ENCODE measurements at places on chromosomes 2 and 18. TPM values are rescaled to one million over a fixed set of nuclear protein-coding genes. Genes with fewer than 3 reads are reported as not detected.

DNA sequence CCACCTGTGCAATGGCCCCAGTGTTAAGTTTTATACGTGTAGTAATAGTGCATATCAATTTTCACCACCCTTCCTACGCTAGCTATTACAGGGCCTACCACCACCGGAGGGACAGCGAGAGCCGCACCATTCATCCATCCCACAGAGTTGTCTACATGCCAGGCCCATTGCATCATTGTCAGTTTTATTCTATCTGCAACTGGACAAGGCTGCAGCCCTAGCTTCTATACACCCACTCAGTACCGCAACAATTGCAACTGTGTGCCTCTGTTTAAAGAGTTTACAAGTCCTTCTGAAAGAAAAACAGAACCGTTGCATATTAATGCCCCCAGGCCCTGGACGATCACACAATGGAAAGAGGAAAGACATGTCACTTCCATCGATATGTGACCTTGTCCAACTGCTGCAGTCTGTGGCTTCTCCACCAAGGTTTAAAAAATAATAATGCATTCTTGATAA, 58.6 kb downstream of the ZEB2 start:
- no peak for DNase-seq

The CPSF3 gene
- total RNA-seq, result 73.2 TPM

The PNPT1 gene
- 54.3 TPM for total RNA-seq

- DNase-seq, result no peak
These were observed 85.4 kb upstream of the CHST9 start for GRCh38 chr18:27270508-27270907.

The RAB12 gene
- 17.2 TPM for total RNA-seq

DNA sequence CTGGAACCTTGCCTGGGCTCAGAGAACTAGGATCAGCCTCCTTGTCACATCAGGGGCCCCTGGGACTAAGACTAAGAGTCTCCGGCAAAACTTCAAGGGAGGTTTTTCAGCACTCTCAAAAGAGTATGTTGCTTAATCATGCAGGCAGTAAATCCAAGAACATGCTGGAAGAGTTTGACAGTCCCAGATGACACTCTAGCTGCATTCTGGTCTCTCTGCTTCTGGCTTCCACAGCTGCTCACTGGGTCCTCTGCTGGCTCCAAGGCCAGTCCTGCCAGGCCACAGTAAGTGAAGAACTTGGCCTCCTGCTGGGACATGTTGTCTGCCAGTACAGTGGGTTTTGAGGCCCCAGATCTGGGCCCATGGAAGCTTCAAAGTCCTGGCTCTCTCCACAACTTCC, 45.2 kb upstream of the IL1RL1 start:
- no peak for DNase-seq

GRCh38 chr18:46693996-46694395, 37.0 kb upstream of the LOXHD1 start:
- no peak for DNase-seq

The IL1B gene
- total RNA-seq, result not detected

- no peak for DNase-seq
These were observed 1.5 kb downstream of the ZNF532 start for GRCh38 chr18:58866066-58866772.

- DNase-seq, result no peak
These were observed 7.6 kb downstream of the FAM168B start for GRCh38 chr2:131085646-131086045.

The NPPC gene
- total RNA-seq, result 0.41 TPM

DNA sequence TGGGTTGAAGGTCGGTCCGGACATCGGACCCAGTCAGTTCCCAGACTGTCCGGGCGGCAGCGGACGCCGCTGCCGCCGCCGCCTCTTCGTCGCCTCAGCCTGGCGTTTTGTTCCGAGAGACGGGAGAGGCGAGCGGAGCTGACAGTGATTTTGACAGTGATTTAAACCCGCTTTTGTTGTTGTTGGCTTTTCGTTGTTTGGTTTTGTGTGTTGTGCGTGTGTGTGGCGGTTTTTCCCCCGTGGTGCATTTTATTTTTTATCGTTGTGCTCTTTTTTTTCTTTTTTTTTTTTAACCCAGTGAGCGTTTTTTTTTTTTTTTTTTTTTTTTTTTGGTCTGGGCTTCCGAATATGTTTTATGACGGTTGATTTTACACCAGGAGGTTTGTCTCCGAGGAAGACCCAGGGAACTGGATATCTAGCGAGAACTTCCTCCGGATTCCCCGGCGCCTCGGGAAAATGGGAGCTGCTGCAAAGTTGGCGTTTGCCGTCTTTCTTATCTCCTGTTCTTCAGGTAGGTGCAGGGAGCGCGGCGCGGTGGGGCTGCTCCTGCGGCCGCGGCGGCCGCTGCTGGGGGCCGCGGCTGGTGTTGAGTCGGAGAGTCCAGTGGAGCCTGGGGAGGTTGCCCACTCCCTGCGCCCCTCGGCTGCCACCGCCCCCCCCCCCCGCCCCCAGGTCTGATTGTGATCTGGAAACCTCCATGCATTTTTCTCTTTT, at the start of gene ACVR2A:
Gene ACVR2A (plus strand): TSS at position 333 of the 714 bp plus-strand sequence. CDS start 124 bp downstream, at position 457.
- DNase-seq, result peak; percentile 18

DNA sequence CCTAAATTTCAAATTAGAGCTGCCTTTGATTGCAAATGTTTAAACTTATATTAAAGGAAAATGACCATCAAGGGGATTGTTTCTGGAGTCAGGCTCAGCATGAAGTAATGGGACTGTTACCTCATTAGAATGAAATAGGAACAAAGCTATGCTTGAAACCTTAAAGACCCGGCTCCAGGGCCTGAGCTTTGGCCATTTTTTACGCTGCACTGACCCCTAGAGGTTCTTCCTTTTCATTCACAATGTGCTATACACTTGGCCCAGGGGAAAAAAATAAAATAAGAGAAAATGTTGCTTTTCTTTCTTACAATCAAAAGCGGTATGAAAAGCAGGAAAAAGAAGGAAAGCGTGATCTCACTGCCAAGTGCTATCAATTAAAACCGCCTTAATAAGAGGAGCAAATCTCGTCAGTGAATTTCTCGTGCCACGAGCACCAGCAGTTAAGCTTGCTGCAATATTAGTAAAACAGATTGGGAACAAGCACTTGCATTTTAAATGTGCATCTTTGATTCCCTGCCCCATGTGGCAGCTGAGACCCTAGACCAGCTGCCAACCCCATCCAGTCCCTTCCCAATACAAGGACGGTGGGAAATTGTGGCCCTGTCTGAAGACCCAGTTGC, 96.6 kb downstream of the MBD2 start:
- no peak for DNase-seq

DNA sequence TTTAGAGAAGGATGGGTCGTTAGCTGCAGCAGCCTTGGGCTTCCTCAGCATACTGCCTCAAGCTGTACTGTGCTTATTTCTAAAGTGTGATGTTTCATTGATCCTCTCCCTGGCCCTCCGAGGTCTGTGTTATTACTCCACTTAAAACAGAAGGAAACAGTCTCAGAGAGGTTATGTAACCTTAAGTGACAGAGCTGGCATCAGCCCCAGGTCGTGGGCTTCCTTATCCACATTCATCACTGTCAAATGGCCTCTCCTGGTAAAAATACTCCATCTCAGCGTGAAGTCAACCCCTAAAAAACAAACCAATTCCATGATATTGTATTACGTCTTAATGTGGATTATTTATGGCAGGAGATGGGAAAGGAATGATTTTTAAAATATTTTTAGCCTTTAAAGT, 153.3 kb upstream of the NOSTRIN start:
- DNase-seq, result no peak

The IL36B gene
- not detected for total RNA-seq

GRCh38 chr2:170717991-170718589, 3.0 kb downstream of the SP5 start:
- no peak for DNase-seq

The KYNU gene
- total RNA-seq, result not detected

GRCh38 chr18:35289727-35290093, 319 bp downstream of the ZSCAN30 start:
- no peak for DNase-seq

DNA sequence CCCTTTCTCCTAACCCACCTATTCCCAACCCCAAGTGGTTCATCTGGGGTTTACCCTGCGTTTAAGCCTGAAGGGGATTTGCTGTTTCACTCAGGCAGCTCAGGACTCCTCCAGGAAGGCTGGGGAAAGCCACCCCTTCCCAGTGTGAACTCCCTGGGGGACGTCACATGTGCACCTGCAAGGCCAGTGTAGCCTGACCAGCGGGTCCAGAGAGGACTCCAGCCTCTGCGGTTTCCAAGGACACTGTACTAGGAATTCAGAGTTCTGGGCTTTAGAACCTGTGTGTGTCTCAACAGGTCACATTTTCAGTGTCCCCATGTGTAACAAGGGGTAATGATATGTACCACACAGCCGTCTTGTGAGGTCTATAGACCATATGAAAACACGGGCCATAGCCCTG, 17.9 kb downstream of the EHD3 start:
- DNase-seq, result no peak

DNA sequence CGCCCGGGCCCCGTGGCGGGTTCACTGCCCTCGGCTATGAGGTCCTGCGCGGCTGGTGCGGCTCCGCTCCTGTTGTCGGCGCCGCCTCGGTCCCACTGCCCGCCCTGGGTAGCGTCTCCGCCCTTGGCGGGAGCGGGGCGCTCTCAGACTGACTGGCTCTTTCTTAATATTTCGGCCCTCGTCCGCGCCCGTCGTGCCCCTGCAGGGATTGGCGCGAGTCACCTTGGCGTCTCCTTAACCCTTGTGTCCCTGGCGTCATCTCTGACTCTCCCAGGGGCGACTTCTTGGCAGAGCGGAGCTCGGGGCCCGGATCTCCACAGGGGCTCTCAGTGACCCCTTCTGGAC, 1.3 kb downstream of the PTMA start:
- DNase-seq, result no peak

The EPB41L5 gene
- 0.94 TPM for total RNA-seq

- no peak for DNase-seq
These were observed 67.4 kb upstream of the GALNT5 start for GRCh38 chr2:157190151-157190550.

GRCh38 chr2:134154246-134154645, 99.6 kb upstream of the MGAT5 start:
- no peak for DNase-seq

DNA sequence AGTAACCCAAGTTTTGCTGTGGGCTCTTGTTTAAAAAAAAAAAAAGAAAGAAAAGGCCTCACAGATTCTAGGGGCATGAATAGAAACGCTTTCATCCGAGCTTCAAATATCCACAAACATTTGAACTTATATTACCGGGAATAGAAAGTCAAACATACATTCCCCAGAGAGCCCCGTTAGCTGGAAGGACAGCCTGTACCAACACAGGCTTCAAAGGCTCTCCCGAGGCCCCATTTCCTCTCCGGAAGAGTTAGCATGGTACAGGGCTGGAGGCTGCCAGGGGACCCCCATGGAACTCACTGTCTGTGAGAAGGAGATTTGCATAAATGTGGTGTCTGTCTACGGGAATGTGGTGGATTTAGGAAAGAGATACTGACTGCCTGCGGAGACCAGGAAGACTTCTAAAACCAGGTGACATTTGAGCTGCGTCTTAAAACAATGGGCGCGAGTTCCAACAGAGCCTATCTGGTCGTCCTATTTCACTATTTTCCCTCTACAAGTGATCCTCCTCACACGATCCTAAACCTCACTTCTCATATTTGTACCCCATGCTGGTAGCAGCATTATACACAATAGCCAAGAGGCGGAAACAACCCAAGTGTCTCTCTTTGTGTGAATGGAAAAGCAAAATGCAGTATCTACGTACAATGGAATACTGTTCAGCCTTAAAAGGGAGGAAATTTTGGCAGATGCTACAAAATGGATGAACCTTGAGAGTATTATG, 820 bp upstream of the MATN3 start:
- no peak for DNase-seq

DNA sequence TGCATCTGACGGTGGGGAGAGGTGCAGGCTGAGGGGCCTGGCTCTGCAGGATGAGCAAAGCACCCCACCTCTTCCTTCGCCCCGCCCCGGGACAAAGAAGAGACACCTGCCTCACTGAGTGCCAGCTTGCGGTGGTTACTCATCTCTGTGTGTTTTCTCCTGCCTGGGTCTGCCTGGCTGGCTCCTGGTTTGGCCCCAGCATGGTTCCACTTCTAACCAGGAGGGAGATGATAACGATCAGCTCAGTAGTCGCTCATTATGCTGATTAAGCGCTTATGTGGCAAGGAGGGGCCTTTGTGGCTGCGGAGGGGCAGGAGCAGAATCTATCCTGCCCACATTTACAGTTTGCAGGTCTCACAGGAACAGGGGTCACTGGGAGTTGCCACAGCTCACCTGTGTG, 68.7 kb upstream of the EDAR start:
- DNase-seq, result no peak

The CFAP210 gene
- total RNA-seq, result not detected

DNA sequence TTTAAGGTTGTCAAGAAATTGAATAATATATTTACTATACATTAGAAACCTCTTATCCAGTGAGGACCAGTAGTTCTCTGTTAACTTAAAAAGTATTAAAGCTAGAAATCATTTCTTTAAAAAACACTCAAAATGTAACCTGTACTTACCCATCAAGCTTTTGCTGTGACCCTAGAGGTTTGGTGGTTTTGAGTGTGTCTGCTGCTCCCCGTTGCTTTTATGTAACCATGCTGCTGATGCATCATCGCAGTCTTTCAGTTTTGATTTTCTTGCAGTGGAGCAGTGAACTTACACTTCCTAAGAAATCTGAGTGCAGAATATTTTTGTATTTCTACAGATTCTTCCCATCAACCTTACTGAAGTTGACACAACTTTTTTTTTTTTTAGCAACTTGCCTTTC, 34.2 kb downstream of the MRPS9 start:
- peak; percentile 15 for DNase-seq

The ACVR1C gene
- 0.57 TPM for total RNA-seq

GRCh38 chr2:179729966-179730365, 131.4 kb downstream of the ZNF385B start:
- no peak for DNase-seq

The GULP1 gene
- not detected for total RNA-seq

The CCDC102B gene
- total RNA-seq, result 1.2 TPM

The ALPG gene
- total RNA-seq, result not detected

The NT5DC4 gene
- not detected for total RNA-seq

DNA sequence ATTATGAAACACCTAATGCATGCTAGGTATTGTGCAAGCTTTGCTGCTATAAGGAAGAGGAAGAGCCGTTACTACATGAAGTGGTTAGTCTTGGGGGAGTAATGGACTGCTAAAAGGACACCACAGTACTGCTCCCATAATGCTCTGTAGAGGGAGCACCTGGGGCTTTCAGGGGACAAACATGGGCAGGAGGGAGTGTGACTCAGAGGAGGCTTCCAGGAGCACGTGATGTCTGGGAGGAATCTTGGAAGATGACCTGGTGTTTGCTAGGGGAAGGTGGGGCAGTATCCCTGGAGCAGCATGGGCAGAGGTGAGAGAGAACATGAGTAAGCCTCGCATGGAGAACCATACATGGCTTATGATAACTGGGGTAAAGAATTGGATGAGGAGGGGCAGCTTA, 18.8 kb downstream of the MAPK4 start:
- DNase-seq, result no peak

- no peak for DNase-seq
These were observed 90.3 kb downstream of the RPRM start for GRCh38 chr2:153388246-153388645.

- no peak for DNase-seq
These were observed 586.5 kb downstream of the EPHA4 start for GRCh38 chr2:220985561-220985960.

DNA sequence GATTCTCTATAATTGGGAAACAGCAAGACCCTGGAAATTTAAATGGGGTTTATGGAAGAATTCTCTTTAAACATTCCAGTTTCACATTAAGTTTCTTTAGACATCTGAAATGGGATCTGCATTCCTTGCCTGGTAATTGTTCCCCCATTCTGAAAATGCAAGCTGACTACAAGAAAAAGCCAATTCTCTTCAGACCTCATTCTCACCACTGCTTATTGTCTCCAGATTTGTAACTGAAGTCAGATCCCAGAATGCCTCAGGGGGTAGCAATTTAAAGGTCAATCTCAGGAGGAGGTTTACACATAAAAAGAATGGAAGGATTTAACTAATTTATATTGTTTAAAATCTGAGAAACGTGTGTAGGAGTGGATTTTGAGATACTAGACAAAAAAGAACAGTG, 41.2 kb downstream of the COL3A1 start:
- no peak for DNase-seq
